ENCODE measurements at places on chromosomes 7 and 10.

DNA sequence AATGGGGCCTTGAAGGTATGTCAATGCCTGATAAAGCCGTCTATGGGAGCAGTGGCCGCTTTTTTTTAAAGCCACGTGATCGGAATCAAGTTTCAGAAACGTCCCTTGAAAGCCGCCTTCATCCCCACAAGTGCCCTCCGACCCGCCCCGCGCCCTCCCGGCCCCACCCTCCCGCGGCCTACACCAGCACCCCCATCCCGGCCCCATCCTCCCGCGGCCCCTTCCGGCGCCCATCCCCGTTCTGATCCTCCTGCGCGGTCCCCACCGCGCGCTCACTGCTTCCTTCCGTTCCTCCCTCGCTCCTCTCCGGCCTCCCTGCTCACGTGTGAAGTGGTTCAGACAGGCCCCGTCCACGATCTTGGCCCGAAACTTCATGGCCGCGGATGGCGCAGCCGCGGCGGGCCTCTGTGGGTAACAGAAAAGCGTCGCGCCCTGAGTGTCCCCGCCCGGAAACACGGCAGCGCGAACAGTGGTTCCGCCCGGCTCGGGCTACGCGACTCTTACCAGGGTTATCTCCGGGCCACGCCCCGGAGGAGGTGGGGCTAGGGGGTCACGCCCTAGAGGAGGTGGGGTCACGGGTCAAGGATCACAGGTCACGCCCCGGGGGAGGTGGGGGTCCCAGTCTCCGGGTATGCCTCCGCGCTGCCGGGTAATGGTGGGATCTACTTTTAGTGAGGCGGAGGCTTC, at the start of gene HUS1:
HUS1 (minus strand) TSS at position 471 of the 687 bp plus-strand sequence; CDS start at position 375, 96 bp downstream.
- peak; percentile 98 for DNase-seq

- DNase-seq = no peak
Measured at GRCh38 chr10:114872519-114873087, 51.0 kb downstream of the FHIP2A start.

DNA sequence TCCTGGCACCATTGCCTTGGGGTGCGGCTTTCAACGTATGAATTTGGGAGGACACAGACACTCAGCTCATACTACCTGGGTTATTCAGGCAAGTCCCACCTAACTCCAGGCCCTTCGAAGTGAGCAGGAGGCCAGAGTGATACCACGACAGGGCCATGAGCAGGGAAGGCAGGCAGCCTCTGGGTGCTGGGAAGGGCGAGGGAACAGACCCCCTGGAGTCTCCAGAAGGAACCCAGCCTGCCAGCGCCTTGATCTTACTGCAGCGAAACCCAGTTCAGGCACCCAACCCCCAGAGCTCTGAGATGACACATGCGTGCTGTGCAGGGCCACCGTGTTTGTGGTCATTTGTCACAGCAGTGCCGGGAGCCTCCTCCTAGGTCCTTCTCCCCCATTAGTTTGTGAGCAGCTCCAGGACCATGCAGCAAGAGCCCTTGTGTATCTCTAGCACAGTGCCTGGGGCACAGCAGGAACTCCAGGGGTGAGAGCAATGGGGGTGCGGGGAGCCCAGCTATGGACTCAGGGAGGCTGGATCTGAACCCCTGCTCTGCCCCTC, 7.7 kb upstream of the INSIG1 start:
- DNase-seq = no peak

DNA sequence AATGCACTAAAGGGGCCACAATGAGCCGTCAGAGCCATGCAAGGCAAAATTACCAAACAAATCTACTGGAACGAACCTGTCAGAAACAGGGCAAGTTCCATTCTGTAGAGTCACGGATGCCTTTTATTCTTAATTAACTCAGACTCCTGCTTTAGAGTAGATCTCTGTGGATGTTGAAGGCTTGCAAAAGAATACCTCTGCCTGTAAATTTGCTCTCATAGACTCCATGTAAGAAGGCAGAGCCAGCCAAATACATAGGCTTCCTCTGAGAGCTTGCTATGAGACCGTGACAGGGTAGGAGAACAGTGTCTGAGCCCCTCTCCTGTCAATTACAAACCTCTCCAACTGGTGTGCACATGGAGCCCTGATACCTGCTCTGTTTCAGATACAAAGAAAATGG, 787.9 kb upstream of the POM121L12 start:
- no peak for DNase-seq

- DNase-seq = no peak
Measured at GRCh38 chr10:104273899-104274575, 5.1 kb downstream of the GSTO2 start.

Data from Right ventricle myocardium inferior (tissue), 1 donor.